RWPE1 (cell line): ENCODE measurements at places on chromosomes 6 and 20.

DNA sequence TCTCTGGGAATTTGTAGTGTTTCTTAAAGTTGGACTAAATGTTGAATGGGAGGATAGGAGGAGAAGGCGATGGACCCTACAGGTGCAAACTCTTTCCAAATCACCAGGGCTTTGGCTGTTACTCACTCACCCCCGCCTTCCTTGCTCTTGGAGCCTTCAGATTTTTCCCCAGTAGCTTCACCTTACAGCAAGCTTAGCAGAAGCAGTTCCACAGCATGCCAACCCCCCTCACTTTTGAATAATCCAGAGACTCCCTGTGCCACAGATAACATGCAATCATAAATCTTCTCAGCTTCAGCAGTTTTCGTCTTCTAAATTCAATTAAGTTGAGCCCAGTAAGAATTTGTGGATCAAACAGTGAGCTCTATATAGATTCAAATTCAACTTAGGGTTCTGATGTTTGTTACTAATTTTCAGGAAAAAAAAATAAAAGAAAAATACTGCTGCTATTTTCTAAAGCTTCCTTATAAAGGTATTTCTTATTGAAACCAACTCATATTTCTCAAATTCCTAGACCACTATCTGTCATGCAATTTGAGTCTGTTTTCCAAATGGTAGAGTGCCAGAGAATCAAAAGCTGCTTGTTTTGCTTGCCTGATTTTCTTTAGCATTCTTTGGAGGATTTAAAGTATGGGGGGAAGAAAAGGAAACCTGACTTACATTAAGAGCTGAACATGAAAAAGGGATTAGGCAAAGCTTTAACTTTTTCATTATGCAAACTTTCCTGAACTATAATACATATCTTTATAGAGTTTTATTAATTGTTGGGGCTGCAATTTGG lies 166.4 kb downstream of the EYA4 start:
- no peak for DNase-seq

- no peak for DNase-seq
These were observed 29.5 kb upstream of the PCMTD2 start for GRCh38 chr20:64225828-64226598.

- no peak for DNase-seq
These were observed 59.6 kb downstream of the RAB44 start for GRCh38 chr6:36757206-36757605.

- DNase-seq = peak; percentile 55
These were observed 17.9 kb upstream of the PRDM13 start for GRCh38 chr6:99588618-99589289.

DNA sequence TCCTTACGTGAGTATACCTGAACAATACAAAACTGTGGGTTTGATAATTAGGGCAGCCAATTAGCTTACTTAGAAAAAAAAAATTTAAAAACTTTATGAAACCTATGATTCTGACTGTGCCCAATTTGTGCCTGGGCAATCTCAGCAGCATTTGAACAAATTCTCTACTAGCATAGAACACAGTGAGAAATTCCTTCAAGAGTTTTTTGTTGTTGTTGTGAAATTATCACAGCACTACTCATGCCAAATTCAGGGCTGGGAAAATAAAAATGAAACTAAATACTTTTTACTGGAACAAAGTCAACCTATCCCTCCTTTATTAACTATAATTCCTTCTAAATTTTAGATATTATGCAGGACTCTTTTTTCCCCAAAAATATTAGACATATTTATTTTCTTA lies 42.9 kb downstream of the POU3F2 start:
- DNase-seq = no peak

DNA sequence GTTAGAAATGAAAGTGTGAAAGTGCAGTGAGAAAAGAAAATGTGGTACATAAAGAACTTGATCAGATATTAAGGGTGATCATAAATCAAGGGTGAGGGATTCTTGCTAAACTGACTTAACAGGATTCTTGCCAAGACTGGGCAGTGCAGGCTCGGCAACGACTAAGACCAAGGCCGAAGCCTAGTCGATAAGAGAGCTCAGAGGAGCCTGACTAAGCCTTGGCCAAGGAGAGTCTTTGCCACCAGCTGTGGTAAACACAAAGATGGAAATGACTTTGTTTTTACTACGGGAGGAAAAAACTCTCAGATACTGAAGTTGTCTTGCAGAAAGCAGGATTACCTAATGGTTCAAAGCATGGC lies 196.6 kb downstream of the LY86 start:
- DNase-seq = no peak

GRCh38 chr6:33886673-33887144 lies 82.9 kb upstream of the MLN start:
- DNase-seq = peak; percentile 28

DNA sequence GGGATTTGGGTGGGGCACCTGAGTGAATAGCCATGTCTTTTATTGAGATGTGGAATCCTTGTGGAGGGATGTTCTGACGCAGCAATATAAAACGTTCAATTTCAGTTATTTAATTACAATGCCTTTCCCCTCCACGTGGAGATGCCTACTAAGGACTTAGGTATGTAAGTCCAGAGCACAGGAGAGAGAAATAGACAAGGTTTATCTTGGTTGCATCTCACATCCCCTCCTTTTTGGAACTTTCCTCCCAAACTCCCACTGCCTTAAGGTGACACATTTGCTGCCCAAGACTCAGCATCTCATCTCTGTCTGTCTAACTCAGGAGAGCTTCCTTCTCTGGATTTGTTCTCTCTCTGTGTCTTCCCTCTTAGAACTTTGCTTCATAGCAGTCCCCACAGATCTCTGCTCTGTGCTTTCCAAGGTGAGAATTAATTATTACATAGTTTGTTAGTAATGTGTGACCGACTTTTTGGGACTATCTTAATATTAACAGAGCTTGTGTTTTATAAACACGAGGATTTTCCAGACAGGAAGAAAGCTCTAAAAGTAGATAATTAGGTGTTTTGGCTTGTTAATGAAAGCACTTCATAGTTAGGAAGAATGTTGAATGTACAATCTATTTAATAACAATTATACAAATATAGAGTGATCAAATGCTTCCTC lies 52.6 kb downstream of the COL19A1 start:
- DNase-seq = no peak

- DNase-seq = peak; percentile 94
These were observed 54.1 kb downstream of the FGD2 start for GRCh38 chr6:37059344-37060194.

GRCh38 chr6:28816909-28817807 lies 106.6 kb downstream of the TRIM27 start:
- no peak for DNase-seq

DNA sequence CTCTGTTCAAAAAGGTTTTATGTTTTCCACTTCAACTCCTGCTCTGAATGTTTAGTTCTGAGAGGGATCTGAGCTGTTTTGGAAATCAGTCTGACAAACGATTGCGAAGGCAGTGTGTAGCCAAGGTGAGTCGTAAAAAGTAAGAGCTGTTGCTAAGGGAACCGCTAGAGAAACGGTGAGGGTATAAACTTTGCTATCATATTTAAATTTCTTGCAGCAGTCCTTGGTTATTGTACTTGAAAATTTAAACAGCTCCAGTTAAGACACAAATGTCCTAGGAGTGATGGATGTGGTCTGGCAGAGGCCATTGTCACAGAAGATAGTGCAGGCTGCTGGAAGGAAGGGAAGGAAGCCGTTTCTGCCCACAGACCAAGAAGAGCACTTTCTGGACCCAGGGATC lies 64.9 kb upstream of the CITED2 start:
- peak; percentile 15 for DNase-seq

- DNase-seq = peak; percentile 87
These were observed 412 bp downstream of the TRIB3 start for GRCh38 chr20:380763-381580.

GRCh38 chr6:63640062-63640461 lies 4.5 kb downstream of the PHF3 start:
- peak; percentile 12 for DNase-seq

DNA sequence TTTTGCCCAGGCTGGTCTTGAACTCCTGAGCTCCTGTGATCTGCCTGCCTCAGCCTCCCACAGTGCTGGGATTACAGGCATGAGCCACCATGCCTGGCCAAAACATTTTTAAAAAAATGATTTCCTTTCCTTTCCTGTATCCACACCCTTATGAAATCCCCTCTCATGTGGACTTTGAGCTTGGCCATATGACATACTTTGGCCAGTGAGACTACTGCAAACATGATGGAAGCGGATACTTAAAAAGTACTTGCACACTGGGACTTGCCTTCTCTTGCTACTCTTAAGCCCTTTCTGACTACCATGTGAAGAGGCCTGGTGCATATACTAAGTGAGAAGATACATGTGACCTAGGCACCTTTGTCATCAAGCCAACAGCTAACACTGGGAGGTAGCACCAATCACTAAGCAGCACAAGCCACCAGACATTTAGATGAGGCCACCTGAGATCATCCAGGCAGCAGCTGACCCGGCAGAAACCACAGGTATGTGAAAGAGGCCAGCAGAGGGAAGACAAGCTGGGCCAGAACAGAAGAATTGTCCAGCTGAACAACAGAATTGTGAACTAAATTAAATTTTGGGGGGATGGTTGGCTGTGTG lies 78.5 kb upstream of the HDAC2 start:
- DNase-seq = no peak

DNA sequence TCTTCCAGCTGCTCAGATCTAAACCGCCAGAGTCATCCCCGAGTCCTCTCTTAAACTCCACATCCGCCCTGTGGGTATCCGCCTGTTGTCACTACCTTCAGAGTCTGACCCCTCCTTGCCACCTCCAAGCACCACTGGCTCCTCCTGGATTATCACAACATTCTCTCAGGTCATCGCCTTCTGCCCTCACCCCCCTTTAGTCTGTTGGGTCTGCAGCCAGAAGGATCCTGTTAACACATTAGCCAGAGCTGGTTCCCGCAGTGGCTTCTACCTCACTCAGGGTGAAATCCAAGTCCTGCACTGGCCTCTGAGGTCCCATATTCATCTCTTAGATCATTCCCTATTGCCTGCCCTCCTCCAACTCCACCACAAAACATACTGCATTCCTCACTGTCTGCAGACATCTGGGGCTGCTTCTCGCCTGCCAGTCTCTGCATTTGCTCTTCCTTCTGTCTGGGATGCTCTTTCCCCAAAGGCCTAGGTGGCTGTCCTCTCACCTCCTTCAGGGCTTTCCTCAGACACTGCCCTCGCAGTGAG lies 34.1 kb downstream of the TNXB start:
- DNase-seq = no peak

DNA sequence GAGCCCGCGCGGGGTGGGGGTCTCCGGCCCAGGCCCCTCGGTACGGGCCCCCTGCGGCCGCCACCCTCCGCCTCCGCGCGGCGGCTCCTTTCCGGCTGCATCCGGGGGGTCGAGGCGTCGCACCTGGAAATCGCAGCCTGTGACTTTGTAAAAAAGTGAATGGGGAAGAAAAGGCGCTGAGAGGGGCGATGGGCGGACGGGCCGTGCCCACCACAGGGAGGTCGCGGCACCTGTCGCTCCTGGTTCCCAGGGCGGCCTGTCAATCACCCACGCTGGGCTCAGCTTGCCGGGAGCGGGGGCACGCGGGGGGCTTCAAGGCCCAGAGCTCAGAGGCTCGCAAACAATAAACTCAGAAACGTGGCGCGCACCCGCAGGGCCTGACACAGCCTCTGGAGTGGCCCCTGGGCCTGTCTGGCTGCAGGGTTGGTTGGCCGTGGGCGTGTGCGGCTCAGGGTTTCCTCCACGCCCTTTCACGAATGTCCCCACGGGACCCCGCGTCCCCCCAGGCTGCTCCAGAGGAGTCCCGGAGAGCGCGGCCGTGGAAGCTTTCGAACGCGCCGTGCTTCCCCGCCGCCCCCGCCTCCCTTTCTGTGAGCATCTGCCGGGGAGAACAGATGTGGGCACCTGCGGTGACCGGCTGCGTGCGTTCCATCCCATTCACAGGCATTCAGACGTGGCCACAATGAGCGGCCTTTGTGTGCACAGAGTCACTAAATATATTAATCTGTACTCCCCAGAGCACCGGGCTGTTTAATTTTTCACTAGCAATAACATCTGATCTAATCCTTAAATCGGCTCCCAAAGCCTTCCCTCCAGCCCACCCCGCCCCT lies 6.1 kb upstream of the DLL1 start:
- DNase-seq = no peak

DNA sequence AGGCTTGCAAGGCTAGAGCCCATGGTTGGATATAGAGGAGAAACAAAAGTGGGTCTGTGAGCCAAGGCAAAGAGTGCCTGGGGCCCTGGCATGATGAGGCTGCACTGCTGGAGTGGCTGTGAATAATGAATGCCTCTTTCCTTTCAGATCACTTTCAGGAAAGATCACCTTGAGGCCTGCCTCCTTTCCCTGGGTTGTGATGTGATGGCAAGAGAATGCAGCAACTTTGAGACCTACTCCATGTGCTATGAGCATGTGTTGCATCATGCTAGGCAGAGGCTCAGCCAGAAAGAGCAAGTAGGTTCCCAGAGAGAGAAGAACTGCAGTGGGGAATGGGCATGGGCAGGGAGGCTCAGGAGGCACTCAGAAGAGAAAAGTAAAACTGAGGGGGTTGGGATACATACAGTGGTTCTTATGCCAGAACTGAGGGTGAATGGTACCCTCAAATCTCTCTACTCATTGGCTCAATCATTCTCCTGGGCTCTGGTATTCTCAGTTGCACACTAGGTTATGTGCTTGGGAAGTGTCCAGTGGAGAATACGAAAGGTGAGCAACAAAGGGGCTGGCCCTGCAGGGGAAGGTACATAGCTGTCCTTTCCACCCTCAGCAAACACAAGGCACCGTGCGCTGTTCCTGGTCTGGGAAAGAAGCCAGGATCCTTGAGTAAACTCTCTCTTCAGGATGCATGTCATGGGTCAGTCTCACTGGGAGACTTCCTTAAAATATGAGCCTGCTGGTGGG lies 45.9 kb downstream of the CD164 start:
- peak; percentile 42 for DNase-seq

DNA sequence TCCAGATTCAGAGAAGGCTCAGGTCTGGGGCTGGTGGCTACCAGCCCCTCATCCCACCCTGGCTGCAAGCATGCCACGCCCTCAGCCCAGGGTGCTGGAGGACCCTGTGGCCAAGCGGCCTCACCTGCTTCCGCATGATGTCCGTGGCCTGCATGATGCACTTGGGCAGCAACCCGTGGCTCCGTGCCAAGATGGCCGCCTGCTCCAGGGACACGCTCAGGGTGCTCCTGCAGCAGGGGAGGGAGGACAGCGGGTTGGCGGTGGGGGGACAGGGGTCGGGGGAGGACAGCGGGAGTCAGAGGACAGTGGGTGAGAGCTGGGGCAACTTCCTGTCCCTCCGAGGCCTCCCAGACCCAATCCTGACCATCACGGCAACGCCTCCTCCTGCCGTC lies 200.1 kb downstream of the PREX1 start:
- DNase-seq = no peak

- no peak for DNase-seq
These were observed 208.2 kb downstream of the DLL1 start for GRCh38 chr6:170082531-170083187.

- no peak for DNase-seq
These were observed 133.5 kb upstream of the MAP3K7 start for GRCh38 chr6:90720404-90720803.

GRCh38 chr20:6590891-6591637 lies 176.4 kb upstream of the BMP2 start:
- DNase-seq = peak; percentile 87

- DNase-seq = no peak
These were observed 499.6 kb upstream of the SYNCRIP start for GRCh38 chr6:86142326-86142725.

GRCh38 chr6:10082385-10082784 lies 332.5 kb downstream of the TFAP2A start:
- no peak for DNase-seq

GRCh38 chr6:2979819-2980464 lies 8.6 kb upstream of the SERPINB6 start:
- DNase-seq = no peak

GRCh38 chr6:169847901-169848311 lies 96.5 kb downstream of the ERMARD start:
- DNase-seq = no peak
